ENCODE measurements at places on chromosomes 7 and 10.

GRCh38 chr10:50216894-50217293 is 34.4 kb downstream of the ASAH2 start:
- no peak for DNase-seq

GRCh38 chr10:50551894-50552293 is 71.9 kb downstream of the SGMS1 start:
- no peak for DNase-seq

DNA sequence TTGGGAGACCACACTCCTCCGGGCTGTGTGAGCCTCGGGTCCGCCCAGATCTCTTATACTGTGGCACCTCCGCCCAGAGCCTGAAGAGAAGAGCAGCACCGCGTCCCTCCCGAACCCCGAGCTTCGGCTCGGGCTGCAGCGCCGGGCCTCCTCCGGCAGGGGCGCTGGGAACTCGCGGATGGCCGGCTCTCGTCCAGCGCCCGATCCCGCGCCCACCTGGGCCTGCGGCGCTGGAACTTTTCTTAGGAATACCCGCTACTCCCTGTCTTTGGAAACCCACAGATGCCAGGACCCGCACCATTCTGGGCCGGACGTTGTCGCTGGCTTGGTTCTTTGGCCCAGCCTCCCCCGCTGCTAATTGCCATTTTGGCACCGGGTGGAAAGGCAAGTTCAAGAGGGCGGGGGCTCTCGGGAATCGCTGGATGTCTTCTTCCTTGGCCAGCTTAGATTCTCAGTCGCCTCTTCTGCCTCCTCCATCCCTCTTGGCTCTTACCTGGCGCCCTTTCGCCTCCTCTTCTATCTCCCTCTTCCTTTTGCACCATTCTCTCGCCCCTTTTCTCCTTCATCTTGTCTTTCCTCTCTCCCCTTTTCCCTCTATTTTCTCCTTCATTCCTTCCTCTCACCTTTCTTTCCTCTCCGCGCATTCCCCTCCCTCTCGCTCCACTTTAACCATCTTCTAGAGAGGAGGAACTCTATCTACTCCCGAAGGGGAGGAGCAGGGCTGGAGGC is 2.1 kb upstream of the SORCS3 start:
- DNase-seq: no peak

GRCh38 chr10:107616031-107616430 is 451.5 kb upstream of the SORCS1 start:
- no peak for DNase-seq

DNA sequence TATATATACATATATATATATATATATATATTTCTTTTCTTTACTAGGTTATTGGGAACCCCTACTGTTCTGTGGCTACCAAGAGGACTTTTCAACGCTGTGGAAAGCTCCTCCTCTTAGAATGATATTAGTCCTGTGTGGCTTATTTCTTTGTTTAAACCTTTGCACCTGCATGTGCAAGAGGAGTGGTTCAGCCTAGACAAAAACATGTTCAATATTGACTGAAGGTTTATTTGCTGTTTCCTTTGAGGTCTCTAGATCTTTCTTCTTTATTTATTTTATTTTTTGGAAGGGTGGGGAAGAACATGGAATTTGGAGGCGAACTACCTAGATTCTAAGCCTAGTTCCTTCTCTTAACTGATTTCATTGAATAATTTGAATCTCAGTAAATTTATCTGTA is 118.1 kb downstream of the GNAT3 start:
- no peak for DNase-seq

DNA sequence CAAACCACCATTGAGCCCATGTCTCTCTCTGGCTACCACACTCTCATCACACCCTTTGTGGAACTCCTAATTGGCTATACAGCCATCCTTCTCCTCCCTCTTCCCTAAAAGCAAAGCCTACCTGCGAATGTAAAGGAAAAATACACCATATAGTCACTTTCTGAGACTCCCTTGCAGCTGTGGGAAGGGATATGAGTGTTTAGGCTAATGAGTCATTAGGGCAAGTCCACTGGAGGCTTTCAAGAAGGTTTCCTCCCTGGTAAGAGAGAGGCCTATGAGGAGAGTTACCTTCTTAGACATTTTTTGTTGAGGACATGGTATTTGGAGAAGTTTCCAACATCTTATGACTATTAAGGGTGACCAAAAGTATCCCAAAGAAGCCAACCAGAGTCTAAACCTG is 4.1 kb upstream of the TMEM243 start:
- no peak for DNase-seq

- DNase-seq: no peak
Measured at GRCh38 chr10:114545819-114546218, 112.3 kb downstream of the ABLIM1 start.

DNA sequence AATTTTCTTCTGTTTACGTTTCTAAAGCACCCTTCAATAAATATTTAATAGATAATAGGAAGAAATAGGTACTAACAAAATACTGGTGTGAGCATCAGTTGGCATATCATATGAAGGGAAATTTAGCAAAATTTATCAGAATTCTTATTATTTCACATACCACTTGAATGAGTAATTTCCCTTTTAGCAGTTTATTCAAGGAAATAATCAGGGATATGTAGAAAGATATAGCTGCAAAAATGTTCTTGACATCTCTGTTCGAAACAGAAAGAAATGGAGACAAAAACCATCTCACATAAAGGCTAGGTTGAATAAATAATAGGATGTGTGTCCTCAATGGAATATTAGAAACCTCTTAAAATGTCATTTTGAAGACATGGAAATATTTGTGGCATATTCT is 35.8 kb upstream of the PIP4K2A start:
- no peak for DNase-seq

- DNase-seq: no peak
Measured at GRCh38 chr10:51188866-51189265, 114.6 kb downstream of the PRKG1 start.

DNA sequence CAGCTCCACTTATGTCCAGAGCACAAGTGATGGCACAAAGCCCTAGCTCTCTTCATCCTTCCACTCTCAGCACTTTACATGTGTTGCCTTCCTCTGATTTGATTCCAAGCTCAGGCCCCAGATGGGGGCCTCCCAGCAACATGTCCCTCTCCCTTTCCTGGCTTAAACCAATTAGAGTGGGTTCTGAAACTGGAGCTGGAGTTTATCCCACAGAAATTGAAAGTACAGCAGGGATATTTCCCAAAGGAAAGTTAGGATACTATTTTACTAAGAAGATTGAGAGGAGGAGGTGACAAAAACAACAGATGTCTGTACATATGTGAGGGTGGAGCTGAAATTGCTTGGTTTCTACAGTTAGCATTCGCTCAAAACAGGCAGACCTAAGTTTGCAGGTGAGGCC is 724.6 kb downstream of the AUTS2 start:
- DNase-seq: no peak

- no peak for DNase-seq
Measured at GRCh38 chr10:49344840-49345239, 45.9 kb downstream of the C10orf71 start.

Data from OCI-M1 (cell line).